ENCODE measurements at places on chromosomes 1 and 21.

DNA sequence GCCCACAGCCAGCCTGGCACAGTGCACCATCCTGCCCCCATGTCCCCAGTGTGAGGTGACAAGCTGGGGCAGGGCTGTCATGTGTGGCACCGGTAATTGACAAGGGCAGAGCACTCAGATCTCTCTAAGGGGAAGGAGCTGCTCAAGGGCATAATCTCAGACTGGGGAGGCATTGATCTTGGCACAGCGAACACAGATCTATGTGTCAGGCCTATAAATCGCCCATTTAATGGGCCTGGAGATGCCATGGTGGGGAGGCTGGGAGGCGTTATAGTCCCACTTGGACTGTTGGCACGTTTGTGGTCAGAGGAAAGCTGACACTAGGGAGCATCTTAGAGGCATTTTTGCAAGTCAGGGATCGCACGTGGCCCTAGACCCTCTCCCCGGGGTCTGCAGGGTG lies 594.1 kb downstream of the PTPRU start:
- no peak for DNase-seq

DNA sequence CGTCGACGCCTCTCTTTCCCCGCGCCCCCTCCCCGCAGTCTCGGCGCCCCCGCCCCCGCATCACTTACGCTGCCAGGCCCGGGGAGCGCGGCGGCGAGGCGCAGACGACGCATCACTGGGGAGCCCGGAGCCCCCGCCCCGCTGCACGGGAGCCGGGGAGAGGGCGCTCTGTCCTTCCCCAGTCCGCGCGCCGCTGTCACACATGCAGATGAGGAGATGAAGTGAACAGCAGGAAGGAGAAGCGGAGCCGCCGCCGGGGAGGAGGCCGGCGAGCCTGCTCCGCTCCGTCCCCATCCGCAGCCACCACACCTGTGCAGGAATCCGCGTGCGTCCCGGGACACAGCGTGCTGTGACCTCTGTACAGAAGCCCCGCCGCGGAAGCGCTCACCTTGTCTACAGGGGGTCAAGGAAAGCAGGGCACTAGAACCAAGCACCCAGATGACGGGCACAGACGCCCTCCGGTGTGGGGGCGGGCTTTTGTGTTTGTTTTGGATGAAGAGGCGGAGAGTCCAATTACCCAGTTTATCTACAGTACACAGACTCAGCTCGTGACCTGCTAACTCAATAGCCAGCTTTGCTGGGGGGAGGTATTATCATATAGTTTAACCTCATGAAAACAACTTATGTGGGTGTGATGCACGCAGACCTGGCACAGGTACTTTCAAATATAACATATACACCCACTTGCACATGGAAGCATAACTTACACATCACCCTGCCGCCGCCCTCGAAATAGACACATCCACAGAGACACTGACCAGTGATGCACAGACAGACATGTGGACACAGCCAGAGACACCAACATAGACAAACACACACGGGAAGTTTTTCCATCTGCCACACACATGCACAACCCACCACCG lies 12.4 kb downstream of the KLHDC8A start:
- DNase-seq, result no peak

- DNase-seq, result peak; percentile 20
Observed at GRCh38 chr1:238187575-238187949, 296.8 kb upstream of the ZP4 start.

GRCh38 chr1:84973498-84974334 lies 23.2 kb downstream of the MCOLN2 start:
- no peak for DNase-seq

GRCh38 chr1:220430059-220430458 lies 97.9 kb upstream of the MARK1 start:
- DNase-seq, result no peak

- DNase-seq, result no peak
Observed at GRCh38 chr1:89129911-89130310, 4.0 kb upstream of the GBP2 start.

DNA sequence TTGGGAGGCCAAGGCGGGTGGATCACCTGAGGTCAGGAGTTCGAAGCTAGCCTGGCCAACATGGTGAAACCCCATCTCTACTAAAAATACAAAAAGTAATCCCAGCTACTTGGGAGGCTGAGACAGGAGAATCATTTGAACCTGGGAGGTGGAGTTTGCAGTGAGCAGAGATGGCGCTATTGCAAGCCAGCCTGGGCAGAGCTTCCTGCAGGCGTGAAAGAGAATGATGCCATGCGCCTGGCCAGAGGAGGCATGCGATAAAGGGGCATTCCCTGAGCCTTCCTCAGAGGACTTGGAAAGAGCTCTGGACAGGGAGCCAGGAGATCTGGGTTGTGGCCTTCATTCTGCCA lies 3.2 kb downstream of the E2F2 start:
- DNase-seq, result no peak

GRCh38 chr1:24952413-24952841 lies 22.4 kb upstream of the RUNX3 start:
- no peak for DNase-seq

DNA sequence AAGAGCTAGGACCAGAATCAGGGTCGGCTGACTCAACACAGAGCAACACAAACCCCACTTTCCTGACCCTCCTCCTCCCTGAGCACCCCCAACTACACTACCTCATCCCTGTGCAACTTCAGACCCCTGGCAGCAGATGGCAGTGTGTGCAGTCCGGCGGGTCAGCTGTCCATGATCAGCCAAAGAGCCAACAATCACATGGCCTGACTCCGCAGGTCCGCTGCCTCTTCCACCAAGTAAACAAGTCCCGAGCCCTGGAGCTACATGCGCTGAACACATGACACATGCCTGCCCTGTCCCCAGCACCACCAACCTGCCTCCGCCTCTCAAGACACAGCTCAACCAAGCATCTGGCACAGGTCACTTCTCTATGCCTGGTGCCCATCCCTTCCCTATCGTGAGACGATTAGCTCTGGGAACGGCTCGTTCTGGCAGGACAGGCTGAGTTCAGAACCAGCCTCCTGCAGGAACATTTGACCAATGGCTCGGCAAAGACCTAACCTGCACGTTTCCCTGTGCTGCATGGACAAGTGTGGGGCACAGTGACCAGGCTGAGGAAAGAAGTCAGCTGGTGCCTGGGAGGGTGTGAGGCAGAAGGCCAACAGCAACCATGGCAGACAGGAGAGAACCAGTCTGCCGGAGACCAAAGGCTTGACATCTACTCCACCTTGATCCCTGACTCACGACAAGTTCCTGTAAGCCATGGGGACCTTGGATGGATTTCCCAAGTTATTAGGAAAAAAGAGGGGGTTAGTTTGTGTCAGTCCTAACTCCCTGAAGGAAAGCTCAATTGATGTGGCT lies 60.3 kb downstream of the CD46 start:
- no peak for DNase-seq

GRCh38 chr1:209457401-209458125 lies 126.0 kb upstream of the CAMK1G start:
- no peak for DNase-seq

DNA sequence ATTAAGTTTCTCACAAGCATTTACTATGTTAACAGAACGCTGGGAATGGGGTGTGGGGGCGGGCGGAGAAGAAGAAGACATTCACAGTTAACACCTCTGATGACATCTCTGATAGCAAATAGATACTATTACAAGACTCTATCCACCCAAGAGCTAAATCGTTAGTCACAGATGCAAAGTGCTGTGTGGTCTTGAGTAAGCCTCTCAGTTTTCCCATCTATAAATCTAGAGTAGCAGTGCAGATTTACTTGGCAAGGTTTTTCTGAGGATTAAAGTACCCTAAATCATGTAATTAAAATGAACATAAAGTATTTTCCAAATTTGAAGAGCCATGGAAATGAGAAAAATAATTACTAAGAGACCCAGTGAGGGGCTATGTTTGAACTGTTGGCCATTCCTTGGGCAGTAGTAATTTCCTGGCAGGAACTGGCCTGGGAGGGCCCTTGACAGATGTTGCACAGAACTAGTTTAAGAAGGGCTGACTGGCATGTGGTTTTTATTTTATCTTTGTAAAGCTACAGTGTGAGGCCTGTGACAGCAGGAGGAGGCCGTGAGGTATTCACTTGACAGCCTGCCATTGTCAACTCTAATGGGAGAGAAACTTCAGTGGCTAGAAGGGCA lies 58.7 kb upstream of the APOBEC4 start:
- no peak for DNase-seq

DNA sequence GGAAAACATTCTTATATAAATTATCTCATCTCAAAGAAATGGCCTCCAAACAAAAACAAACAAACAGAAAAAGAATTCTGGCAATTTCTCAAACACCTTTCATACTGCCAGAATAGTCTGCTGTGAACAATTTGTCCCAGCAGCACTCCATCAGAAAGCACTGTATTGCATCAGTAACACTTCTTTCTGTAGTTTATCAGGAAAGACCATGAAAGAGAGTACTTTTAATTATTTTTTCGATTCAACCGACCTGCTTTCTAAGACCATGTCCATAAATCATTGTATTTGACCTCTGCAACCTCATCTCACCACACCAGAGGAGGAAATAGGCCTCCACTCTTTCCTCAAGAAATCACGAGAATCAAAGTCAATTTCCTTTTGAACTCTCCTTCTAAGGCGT lies 1579.9 kb downstream of the MRPL39 start:
- DNase-seq, result no peak

GRCh38 chr1:240356568-240356967 lies 255.4 kb downstream of the GREM2 start:
- DNase-seq, result no peak

DNA sequence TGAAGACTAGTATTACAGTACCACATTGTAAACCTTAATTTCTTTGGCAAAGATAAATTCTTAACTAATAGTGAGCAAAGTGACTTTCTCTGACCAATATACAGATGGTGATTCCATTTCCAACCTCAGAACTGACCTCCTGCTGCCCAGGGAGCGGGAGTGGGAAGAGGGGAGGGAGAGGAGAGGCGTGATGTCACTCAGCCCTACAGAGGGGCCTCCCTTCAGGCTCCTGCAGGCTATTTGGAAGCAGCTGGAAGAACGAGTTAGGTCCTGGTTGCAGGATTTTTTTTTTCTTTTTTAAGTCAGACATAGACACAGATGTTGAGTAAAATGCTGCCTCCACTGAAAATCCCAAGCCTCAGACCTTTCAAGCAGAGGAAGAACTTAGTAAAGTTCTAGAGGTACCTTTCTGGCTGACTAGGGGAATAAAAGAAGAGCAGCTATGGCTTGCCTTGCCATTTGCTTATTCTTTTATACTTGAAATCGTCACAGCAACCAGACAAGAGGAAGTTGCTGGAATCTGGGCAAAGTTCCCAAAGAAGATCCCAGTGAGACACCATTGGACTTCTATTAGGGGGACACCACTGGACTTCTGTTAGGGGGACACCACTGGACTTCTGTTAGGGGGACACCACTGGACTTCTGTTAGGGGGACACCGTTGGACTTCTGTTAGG lies 54.5 kb downstream of the EXO1 start:
- DNase-seq, result no peak

- peak; percentile 7 for DNase-seq
Observed at GRCh38 chr1:72432645-72433267, 150.4 kb upstream of the NEGR1 start.

DNA sequence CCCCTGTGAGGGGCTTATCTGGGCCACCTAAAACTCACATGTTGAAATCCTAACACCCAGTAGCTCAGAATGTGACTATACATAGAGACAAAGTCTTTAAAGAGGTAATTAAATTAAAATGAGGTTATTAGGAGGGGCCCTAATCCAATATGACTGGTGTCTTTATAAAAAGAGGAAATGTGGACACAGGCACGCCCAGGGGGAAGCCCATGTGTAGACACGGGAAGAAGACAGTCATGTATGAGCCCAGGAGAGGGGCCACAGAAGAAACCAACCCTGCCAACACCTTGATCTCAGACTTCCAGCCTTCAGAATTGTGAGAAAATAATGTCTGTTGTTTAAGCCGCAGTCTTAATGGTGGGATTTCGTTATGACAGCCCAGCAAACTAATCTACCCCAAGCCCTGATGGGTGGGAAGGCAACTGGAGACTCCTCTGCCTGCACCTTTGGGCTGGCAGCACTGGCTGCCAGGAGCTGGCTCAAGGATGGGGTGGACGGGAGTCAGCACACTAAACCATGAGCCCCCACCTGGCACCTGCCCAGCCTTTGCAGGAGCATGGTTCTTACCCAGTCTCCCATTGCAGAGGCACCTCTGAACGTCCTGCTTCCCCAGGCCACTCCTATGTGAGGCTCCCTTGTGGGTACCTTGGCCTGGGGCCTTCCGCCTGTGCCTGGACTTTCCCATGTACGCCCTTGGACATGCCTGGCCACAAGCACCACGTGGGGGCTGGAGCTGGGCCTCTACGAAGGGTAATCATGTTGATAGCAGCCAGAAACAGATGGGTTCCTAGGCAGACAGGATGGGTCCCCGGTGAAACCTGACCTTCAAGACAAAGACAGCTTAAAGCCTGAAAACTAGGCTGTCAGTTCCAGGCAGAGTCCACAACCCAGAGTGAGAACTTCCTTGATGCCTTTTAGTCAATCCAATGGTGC lies 57.1 kb upstream of the DMRTB1 start:
- DNase-seq, result no peak

- peak; percentile 11 for DNase-seq
Observed at GRCh38 chr1:51341876-51342496, 11.6 kb upstream of the TTC39A start.

DNA sequence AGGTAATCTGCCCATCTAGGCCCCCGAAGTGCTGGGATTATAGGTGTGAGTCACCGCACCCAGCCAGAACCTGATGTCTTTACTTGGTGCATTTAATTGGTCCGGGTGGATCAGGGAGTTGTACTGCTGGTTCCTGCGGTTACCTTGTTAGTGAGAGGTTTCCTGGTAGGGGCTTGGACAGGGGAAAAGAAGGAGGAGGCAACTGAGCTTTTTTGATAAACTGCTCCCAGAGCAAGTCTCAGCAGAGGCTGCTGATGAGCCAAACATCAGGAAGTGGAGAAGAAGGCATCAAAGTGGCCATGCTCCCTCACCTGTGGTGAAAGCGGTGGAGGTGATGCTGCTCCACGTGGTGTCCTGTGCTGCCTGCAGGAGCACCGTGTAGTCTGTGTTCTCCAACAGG lies 161.5 kb upstream of the KIAA0040 start:
- DNase-seq, result no peak

DNA sequence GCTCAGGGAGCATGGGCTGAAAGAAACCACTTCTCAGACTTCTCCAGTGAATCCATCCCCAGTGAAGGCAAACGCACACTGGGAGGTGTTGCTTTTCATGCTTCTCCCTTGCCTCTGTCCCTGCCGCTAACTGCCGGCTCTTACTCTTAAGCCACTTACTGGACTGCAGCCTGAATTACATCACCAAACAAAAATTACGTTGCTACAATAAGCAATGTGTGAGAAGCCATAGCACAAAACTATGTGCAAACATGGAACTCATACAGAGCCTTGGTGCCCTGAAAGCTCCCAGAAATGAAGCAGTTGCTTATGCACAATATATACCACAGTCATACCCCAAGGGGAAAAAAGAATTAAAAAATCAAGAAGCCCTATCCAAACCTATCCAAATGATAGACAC lies 375.2 kb downstream of the KCNH1 start:
- DNase-seq, result no peak

DNA sequence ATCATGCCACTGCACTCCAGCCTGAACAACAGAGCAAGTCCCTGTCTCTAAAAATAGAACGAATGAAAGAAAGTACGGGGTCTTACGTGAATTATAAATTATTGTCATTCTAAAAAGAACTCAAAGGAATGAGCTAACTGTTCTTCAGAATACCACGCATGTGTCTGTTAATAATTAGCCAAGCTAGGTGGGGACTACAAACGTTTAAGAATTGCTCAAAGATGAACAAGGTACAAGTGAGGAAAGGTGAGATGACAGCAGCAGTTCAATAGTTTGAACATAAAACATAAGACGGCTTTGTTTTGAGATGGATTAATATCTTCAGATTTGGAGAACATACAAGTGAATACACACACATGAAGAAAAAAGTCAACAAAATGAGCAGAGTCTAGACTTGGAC lies 79.6 kb downstream of the UBR4 start:
- DNase-seq, result no peak

- no peak for DNase-seq
Observed at GRCh38 chr1:41474490-41475271, 9.8 kb downstream of the EDN2 start.
